NCI-H524 (cell line): ENCODE measurements at places on chromosomes 11 and 22.

- peak; percentile 84 for DNase-seq
These were observed 2.1 kb downstream of the CCDC88B start for GRCh38 chr11:64341851-64342791.

DNA sequence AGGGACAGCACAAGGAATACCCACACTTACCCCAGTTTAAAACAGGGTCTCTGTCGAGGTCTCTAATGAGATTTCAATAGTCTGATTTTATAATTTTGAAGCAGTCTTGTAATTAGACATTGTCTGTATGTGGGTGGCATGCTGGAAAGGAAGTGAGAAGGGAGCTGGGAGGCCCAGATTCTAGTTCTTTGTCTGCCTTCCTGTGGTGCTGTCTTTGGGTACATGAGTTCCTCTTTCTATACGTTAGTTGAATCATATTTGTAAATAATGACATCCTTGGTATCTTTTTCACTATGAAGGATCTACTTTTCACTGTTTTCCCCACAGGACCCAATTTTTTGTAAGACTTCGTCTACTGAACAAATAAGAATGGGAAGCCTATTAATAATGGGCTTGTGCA lies 42.0 kb upstream of the TENM4 start:
- no peak for DNase-seq

DNA sequence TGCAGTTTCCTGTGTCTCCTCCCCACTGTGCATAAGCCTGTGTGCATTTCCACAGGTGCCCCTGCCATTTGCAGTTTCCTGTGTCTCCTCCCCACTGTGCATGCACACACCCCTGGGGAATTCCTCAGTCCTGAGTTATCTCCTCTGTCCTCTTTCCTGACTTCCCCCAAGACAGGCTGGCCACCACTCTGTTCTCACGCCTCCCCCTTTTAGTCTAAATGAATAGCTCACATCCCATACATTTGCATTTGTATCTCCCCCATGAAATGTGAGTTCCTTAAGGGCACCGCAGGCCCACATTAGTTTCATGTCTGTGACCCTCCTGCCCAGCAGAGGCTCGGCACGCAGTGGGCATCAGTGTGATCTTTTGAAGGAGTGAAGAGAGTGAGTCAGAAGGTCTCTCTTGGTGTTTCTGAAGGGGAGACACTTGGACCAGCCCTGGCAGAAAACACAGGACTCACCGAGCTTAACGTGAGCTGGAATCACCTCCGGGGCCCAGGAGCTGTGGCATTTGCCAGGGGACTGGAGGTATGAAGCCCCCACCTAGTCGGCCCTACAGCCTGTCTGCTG lies 6.2 kb downstream of the LRRC74B start:
- no peak for DNase-seq

DNA sequence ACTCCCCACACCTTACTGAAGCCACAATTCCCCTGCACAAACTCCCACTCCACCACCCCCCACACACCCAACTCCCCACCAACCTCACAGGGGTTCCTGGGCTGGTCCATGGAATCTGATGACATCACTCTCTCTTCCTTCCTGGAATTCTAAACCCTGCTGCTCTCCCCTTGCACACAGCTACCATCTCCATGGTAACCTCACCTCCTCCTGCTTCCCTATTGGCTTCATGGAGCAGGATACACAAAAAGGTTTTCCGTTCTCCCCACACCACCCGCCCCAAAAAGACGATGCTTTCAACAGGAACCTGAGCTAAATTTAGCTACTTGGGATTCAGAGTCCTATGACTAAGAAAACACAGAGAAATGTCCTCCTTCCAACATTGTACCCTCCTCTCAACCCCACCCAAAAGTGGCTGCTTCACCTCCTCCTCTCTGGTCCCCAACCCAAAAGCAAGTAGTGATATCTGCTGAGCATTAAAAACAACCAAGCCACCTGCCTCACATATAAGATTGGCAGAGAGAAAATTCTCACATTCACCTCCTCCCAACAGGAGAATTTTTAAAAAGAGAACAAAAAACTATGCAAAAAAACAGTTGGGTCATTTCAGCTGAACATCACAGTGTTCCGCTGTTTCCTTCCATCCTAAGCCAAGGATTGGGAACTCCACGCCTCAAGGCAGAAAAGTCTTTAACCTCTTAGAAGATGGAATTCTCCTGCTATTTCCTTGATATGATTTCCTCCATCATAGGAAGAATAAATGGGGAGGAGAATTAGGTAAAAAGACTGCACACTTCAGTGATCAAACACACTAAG lies 66.9 kb downstream of the RBFOX2 start:
- peak; percentile 52 for DNase-seq

DNA sequence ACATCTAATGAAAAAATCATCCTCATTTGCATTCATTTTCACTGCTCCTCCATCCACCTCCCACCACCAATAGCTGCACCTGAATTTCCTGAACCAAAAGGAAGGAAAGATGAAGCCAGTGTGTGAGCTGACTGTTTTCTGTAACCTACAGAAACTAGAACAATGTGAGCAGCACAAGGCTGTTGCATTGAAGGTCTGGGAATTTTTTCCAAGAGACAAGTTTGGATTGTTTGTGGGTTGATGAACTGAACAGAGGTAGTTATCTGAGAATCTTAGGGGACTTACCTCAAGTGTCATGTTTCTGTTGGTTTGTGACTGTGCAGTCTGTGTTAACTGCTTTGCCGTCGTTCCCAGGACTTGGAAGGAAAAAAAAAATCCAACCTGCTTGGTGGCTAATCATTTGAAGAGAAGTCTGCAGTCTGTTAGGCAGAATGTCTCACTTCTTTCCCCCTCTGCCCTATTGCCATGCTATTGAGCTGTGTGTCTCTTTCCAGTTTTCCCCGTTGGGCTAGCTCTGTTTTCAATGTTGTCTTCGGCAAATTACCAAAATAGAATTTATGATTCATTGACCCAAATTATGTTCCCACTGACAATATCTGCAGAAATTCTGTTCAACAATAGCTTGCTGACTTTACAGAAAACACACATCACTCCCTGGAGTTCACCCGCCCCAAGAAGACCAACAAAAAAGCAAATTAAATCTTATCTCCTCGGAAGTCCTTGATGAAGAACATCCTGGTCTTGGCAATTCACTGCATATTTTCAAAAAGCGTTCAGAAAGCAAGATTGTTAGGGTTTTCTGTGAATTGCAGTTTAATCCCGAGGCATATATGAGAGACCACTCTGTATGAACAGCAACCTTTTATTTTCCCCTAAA lies 76.0 kb downstream of the SC5D start:
- DNase-seq = peak; percentile 25

- no peak for DNase-seq
These were observed 61.5 kb downstream of the SMCO4 start for GRCh38 chr11:93481696-93482095.

DNA sequence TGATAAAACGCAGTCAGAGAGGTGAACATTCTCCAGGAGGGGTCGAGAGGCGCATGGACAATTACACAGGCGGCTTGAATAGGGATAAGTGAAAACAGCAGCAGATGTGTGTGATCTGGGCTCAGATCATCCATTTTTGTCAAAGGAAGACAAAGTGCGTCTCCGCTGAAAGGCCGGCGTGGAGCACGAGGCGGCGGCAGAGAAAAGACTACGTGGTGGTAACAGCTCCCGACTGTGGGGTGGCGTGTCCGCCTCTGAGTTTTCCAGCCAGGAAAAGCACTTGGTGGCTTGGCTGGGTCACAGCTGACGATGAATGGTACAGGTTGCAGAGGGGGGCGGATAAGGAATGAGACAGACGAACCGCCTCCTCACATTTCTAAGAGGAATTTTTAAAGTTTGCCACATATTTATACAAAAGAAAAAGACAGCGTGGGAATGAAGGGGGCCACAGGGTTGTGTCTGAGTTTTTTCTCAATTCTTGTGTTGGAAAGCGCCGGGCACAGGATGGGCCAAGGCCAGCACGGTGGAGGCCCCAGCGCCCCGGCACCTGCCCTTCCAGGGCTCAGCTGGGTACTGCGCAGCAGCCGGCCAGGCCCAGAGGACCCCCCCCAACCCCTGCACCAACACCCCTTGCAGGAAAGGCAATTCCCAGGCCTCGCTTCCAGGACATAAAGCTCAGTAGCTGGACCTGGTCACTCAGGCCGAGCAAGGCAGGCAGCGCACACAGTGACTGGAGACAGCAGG lies 80.4 kb downstream of the TRMU start:
- DNase-seq = no peak

DNA sequence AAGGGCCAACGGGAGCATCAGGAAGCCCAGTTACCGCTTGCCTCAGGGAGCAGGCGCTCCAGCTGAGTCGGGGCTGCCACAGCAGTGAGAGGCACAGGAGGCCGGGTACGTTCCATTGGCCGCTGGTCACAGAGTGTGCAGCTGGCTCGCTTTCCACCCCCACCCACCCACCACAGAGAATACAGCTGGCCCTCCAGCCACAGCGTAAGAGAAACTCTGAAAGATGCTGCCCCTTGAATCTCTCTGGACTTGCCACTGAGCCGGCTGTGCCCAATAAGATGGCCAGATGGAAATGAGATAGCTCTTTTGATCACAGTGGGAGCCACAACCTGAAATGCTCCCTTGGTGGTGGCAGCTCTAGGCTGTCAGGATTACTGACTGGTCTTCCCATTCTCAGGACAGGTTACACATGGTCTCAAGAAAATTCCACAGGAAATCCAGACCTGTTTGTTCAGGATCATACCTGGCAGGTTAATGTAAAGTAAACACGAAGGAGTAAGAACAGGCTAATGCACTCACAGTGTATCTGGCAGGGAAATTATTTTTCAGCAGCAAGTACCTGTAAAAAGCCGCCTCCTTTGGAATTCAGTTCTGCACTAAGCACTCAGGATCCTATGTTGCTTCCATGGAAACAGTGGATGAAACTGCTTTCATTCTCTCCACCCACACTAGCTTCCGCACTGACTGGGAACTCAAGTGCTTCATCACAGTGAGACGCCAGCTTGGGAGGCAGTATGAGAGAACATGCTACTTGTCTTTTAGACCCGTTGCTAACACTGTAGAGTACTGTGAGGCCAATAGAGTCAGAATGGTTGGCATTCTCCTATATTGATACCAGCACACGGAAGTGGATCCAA lies 16.5 kb downstream of the SIAE start:
- peak; percentile 82 for DNase-seq

GRCh38 chr11:45815747-45816146 lies 10.8 kb downstream of the SLC35C1 start:
- no peak for DNase-seq

GRCh38 chr11:19474211-19474610 lies 233.5 kb upstream of the E2F8 start:
- DNase-seq = no peak

DNA sequence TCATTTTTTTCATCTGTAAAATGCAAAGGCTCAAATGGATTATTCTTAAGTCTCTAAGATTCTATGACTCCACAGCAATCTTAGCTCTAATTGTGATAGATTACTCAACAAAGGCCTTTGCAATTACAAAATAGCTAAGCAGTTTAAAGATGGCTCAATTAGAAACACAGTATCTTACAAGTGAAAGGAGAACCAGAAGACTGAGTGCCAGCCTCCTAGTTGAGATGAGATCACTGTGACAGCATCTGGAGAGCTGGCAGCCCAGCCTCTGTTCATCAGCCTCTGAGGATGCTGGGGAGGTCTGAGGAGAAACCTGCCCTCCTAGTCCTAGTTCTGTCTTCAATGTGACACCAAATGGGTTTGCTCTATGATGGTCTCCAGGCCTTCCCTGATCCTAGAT lies 158.4 kb upstream of the NARS2 start:
- no peak for DNase-seq

DNA sequence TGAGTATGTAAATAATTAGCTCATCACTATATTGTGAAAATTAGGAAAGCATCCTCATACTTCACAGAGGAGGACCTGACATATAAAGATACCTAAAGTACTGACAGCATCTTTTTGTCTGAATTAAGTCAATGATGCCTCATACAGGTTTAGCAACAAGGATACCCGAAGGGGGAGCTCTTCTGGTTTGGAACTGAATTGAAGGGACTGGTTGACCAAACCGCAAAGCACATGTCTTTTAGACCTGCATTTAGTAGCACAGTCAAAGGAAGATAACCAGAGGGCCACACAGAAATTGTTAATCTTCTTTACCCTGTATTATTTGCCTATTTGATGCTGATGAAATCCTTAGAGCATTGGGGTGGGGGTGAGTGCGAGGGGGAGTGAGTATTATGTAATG lies 12.9 kb upstream of the WT1 start:
- peak; percentile 57 for DNase-seq

- DNase-seq = no peak
These were observed 70.4 kb downstream of the LRRC32 start for GRCh38 chr11:76600124-76600655.

DNA sequence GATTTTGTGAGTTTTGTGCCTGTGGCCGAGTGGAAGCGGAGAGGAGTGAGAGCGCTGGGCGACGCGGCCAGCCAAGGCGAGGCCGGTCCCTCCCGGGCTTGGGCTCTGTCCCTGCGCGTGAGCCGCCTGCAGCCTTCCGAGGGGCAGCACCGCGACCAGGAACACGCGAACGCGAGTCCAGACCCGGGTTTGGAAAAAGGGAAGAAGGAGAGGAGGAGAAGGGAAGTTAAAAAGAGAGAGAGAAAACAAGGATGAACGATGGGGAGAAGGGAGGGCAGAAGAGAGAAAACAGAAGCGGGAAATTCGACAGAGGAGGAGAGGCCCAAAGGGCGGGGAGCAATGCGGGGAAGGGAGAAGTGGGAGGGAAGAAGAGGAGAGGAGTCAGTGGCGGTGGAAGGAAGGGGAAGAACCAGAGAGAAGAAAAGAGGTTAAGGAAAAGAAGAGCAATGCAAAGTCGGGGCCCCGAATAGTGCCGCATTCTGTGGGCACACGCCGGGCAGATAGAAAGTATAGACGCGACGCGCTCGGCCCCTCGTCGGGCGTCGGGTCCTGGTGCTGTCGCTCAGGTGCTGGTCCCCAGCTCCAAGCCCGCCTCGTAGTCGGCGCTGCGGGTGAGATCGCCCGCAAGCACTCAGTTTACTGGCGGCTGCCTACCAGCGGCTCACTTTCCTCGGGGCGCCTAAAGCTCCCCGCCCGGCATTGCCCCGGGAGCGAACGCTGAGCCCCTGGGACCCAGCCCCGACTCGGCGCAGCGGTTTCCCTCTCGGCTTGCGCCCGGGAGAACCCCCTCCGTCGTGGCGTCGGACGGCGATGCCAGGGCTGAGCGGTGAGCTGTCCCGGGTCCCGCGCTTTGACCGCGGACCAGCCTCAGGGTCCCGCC lies 2.8 kb upstream of the BARX2 start:
- DNase-seq = no peak

GRCh38 chr11:72589802-72590761 lies 84.1 kb downstream of the PDE2A start:
- DNase-seq = peak; percentile 16

GRCh38 chr22:30535182-30535581 lies 11.4 kb downstream of the SEC14L6 start:
- no peak for DNase-seq

GRCh38 chr11:89347071-89347470 lies 144.1 kb downstream of the NOX4 start:
- no peak for DNase-seq

DNA sequence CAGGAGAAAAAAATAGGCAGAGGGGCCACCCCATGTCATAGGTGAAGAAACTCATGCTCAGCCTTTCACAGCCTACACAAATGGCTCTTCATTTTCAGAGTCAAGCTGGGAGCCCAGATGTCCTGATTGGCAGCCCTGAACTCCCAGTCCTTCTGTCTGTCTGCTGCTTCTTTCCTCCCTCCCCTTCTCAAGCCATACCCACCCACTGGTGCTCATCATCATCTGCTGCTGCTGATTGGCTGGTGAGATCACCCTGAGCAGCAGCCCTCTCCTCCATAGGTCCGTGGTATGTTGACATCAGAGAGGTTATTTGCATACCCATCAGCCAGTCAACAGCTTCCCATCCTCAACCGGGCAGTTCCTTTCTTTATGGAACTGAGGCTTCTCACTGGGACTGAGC lies 46.1 kb upstream of the PRDM11 start:
- DNase-seq = peak; percentile 92

GRCh38 chr11:116792144-116792868 lies 627 bp upstream of the APOA5 start:
- DNase-seq = no peak
